ENCODE measurements at places on chromosomes 6 and 20.

- no peak for DNase-seq
Observed at GRCh38 chr20:40770564-40771307, 81.7 kb upstream of the MAFB start.

GRCh38 chr6:108952776-108953486, 104.7 kb downstream of the ARMC2 start:
- no peak for DNase-seq

DNA sequence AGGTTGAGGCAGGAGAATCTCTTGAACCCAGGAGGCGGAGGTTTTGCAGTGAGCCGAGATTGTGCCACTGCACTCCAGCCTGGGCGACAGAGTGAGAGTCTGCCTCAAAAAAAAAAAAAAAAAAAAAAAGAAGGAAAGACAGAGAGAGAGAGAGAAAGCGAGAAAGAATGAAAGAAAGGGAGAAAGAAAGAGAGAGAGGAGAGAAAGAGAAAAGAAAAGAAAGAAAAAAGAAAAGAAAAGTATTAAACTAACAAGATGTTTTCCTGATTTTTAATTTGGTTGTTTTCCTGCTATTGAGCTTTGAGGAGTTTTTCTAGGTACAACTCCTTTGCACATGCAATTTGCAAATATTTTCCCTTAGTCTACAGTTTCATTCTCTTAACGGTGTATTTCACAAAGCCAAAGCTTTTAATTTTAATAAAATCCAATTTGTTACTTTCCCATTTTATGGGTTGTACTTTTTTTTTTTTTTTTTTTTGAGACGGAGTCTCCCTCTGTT, 10.8 kb upstream of the TRERF1 start:
- DNase-seq = no peak

DNA sequence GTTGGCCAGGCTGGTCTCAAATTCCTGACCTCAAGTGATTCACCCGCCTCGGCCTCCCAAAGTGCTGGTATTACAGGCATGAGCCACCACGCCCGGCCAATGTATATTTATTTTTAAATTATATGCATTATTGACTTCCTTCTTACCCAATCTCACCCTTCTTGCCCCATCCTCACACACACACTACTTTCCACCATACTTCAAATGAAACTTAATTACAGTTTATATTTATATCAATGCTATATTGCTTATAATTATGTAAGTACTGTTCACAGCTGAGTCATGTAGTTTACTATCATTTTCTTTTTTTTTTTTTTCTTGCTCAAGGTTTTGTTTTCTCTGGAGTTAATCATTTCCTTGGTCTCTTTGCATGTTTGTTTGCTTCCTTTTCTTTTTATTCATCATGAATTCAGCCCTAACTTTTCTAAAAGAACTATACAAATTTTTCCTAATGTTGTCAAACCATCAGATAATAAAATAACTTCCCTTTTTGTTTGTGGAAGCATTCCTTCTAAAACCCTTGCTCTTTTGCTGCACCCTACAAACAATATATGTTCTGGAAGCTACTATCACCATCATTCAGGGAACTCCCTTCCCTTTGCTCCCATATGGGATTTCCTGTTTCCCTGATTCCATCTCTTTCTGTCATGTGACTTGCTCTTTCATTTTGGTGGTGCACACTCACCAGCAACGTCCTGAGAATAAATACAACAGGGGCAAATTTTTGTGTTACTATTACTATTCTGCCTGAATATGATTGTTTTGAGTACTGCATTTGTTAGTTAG, 201.7 kb upstream of the SASH1 start:
- DNase-seq = no peak

GRCh38 chr20:16005915-16006493, 567.2 kb downstream of the KIF16B start:
- DNase-seq = no peak

- no peak for DNase-seq
Observed at GRCh38 chr6:36160147-36160760, 29.9 kb downstream of the MAPK13 start.

DNA sequence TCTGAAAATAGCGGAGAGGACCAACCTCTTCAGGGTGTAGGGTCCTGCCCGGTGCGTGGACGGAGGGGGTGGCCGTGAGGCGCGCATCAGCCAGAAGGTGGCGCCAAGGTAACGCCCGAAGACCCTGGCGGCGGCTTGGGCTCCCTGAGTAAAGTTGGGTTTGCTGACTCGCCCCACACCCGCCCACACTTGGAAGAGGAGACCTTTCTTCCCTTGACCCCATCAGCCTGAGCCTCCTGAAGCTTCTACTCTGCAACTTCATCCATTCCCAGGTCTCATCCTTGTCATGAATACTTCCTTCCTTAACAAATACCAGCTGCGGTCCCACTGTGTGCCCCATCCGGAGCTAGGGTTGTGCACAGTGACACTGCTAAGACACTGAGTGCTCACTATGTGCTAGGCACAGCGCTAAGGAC, 14.6 kb downstream of the CD40 start:
- peak; percentile 81 for DNase-seq

DNA sequence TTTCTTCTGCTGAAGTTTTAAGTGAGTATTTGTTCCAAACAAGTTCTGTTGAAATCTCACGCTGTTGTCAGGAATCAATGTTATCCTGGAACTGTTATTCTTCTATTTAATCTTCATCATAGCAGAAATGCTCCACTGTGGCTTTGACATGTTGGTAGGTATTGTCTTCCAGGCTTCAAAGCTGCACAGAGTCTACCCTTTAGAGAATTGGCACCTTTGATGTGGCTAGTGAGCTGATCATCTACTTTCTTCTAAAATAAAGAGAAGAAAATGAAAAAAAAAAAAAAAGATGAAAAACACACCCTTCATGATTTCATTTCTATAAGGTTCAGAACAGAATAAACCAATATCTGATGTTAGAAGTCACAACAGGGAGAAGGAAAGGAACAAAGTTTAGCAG, 5.8 kb upstream of the ZSCAN23 start:
- no peak for DNase-seq

- no peak for DNase-seq
Observed at GRCh38 chr6:39313526-39314272, 520 bp downstream of the KCNK17 start.

- peak; percentile 27 for DNase-seq
Observed at GRCh38 chr6:2531426-2532215, 219.1 kb downstream of the MYLK4 start.

- DNase-seq = no peak
Observed at GRCh38 chr20:63542031-63542559, 4.9 kb upstream of the PTK6 start.

DNA sequence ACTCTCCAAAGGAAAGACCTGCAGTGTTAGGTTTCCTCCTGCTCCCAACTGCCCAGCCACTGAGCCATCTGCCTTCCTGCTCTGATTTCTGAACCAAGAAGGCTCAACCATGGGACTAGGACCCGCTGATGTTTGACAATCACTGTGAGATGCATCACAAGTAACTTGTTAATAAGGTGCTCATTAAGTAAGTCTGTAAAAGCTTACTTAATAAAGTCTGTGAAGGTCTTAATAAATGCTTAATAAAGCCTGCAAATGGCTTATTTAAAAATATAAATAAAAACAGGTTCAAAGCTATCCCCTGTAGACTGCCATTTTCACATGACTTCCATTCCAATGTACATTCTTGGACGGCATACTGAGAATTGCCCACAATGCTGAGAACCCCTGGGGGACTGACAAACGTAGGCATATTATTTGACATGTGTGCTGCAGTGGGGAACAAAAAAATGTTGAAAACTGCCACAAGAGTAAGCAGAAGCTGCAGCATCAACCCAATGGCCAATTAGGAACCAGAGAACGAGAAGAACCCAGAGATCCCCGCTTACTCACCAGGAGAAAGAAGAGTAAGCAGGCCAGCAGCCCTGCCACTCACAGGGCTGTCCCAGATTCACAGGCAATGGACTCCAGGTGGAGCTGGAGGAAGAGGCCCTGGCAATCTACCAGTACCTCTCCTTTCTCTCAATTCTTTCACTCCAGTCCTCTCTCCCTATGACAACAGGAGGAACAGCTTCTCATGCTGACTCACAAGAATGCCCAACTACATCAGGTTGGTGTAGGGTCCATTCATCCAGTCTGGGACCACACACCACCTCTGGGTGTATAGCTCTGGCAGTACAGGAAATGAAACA, 19.5 kb downstream of the KIF13A start:
- DNase-seq = no peak

DNA sequence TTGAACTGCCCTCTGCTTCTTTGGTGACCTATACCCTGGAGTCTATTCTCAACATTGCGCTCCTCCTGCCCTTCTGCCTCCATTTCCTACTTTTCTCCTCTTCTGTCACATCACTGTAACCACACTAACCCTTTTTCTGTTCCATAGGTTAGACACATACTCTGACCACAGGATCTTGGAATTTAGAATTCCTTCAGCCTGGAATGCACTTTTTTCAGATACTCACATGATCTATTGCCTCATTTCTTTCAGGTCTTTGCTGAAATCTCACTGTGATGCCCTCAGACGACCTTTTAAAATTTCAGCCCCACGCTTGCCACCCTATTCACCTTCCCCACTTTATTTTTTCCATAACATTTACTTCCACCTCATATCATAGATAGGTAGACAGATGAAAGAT, 5.1 kb downstream of the VNN1 start:
- no peak for DNase-seq

GRCh38 chr20:38559764-38560163, 21.2 kb upstream of the ADIG start:
- no peak for DNase-seq

GRCh38 chr20:59752101-59752586, 147.8 kb downstream of the PHACTR3 start:
- DNase-seq = peak; percentile 5

DNA sequence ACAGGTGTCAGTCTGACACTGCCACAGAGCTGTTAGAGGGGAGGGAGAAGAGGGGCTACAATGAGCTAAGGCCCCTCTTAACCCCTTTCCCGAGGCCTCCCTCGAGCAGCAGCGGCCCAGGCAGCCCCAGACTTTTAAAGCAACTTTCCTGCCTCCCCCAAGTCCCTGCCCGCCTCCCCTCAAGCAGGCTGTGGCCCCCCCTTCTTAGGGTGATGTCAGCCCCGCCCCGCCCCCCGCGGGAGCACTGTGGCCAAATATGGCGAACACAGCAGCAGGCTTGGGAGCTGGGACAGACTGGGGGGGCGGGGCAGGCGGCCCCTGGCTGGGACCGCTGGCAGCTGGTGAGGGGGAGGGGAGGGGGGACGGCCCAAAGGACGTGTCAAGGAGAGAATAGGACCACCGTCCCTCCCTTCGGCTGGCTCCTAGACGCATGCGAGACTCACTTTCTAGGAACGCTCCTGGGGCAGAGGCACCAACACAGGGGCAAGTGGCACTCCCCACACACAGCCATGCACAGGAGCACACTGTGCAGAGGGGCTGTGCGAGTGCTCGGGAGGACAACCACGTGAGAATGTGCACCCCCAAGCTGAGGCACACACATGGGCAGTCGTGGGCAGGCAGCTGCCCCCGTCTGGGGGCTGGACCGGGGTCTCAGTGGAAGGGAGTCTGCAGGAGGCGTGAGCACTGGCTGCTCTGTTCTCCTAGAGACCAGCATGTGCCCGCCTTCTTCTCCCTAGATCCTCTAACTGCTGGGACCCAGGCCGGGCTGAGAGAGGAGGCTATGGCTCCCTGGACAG, 6.7 kb downstream of the TEAD3 start:
- no peak for DNase-seq

DNA sequence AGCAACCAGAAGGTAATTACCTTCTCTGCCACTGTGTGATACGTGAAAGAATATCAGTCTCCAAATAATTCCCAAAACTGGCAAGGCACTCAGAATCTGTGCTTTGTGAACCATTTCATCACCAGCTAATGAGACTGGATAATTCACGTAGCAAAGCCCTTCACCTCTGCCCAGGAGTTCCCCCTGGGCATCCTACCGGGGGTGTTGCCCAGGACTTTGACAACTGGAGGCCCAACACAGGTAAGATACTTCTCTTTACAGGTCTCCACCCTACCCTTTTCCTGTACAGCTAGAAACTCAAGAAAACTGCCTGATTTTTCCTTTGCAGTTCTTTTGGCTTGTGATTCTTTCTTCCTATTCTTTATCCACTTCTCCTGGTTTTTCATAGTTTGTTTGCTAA, 2.7 kb upstream of the CD24 start:
- DNase-seq = no peak

GRCh38 chr6:5379647-5380242, 118.4 kb downstream of the FARS2 start:
- DNase-seq = peak; percentile 81

All from OCI-M1 (cell line).